ENCODE measurements at places on chromosomes 1 and 21.
A peak's percentile ranks its signal among the peaks of the same experiment; 100 is the strongest.

DNA sequence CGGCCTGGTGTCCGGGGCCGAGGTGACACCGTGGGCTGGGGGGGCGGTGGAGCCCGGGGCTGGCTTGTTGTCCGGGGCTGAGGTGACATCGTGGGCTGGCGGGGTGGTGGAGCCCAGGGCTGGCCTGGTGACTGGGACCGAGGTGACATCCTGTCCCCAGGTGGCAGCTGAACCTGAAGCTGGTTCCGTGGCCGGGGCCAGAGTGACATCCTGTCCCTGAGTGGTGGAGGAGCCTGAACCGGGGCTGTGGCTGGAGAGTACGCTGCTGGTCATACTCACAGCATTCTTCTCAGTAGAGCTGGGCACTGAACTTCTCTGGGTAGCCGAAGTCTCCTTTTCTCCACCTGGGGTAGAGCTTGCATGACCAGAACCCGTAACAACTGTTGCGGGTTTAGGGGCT lies 15.8 kb downstream of the THBS3 start:
- no peak for DNase-seq

- DNase-seq, result no peak
These were observed 215.8 kb upstream of the GREM2 start for GRCh38 chr1:240827786-240828185.

GRCh38 chr1:63747445-63747844 lies 26.4 kb upstream of the ROR1 start:
- no peak for DNase-seq

GRCh38 chr1:187409341-187409740 lies 580.6 kb downstream of the PLA2G4A start:
- DNase-seq, result no peak

GRCh38 chr1:196649990-196650389 lies 1.9 kb upstream of the CFH start:
- no peak for DNase-seq

- DNase-seq, result no peak
These were observed 14.9 kb downstream of the SLC45A1 start for GRCh38 chr1:8332806-8333205.

GRCh38 chr1:226945106-226945857 lies 5.2 kb downstream of the COQ8A start:
- DNase-seq, result peak; percentile 53

DNA sequence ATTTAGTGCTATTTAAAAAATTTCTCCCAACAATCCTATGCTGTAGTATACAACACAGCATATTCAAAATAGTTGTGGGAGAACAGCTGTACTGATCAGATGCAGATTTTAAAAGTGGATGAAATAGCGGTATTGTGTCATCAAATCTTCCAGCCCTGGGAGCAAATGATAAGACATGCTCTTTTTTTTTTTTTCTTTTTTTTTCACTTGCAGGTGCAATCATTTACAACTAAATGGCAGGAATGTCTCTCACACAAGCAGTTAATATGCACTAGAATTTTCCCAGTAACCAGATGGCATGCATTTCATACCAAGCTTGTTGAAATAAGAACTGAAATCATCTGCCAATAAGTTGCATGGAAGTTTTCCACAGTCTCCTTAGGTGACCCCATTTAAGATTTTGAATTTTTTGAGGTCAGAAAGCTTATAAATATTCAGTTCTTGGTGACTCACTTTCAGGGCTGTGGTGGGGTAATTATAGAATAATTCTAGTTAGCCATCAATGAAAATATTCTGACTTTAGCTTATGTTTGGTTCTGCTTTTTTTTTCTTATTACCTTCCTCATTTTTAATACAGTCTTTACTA lies 623.9 kb upstream of the NR5A2 start:
- DNase-seq, result no peak

GRCh38 chr1:43634721-43635120 lies 15.2 kb upstream of the KDM4A start:
- DNase-seq, result peak; percentile 14

GRCh38 chr1:96234299-96234698 lies 487.3 kb upstream of the PTBP2 start:
- no peak for DNase-seq

- no peak for DNase-seq
These were observed 186.1 kb upstream of the CAMK1G start for GRCh38 chr1:209397371-209397770.

DNA sequence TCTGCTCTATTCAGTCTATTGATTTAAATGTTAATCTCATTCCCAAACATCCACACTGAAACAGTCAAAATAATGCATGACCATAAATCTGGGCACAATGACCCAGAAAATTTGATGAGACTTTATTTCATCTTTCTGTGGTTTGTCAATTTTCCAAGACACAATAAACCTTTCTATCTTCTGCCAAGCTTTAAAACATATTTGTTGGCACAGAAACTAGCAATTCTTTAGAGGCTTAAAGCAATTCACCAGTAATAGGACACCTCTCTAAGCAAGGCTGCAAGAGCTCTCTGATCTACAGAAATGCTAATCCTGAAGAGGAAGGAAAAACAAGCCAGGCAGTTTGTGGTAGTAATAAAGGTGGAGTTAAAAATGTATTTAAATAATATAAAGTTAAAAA lies 113.7 kb downstream of the FCRL5 start:
- no peak for DNase-seq

GRCh38 chr1:212944229-212944901 lies 6.0 kb upstream of the VASH2 start:
- no peak for DNase-seq

DNA sequence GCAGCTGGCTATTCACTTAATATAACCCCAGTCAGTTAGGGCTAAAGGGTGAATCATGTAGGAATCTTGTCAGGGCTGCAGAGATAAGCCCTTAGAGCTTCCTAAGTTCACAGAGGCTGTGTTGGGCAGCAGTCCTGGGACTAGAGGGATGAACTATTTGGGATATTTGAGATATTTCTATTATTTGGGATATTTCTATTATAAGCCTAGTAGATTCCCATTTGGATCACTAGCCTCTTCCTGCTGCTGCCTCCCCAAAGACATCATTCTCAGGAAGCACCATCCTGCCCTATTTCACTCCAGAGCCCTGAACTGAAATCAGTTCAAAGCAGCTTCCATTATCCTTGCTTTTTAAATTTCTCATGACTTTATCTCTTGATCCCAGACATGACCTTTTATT lies 501.3 kb downstream of the NUF2 start:
- no peak for DNase-seq

DNA sequence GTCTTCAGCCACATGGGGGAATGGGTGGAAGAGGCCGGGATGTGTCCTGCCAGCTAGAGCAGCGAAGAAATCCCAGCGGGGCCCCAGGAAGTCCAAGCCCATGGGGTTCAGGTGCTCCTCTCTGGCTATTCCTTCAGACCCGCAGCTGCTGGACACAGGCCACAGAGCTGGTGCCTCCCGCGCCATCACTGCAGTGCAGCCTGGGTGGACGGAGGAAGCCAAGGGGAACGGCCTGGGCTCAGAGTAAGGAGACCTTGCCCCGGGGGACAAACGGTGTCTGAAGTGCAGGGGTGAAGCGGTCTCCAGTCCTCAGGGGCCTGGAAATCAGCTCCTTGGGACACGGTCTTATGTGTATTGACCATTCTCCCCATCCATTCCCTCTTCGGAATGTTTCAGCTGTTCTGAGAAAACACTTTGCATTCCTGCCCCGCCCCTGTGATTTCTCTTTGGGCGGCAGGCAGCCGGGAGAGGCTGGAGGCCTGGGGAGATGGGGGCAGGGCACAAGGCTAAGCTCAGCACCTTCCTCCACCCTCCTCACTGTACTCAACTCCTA lies 18.4 kb downstream of the MTHFR start:
- peak; percentile 61 for DNase-seq

Data from neural progenitor cell (in vitro differentiated cells).